ENCODE measurements at places on chromosomes 2 and 18.

- H3K4me3 ChIP-seq: no peak overlapping the region
- no peak overlapping the region for H3K27ac ChIP-seq
- DNase-seq: no peak
Measured at GRCh38 chr18:36265015-36265414, 32.5 kb upstream of the FHOD3 start.

DNA sequence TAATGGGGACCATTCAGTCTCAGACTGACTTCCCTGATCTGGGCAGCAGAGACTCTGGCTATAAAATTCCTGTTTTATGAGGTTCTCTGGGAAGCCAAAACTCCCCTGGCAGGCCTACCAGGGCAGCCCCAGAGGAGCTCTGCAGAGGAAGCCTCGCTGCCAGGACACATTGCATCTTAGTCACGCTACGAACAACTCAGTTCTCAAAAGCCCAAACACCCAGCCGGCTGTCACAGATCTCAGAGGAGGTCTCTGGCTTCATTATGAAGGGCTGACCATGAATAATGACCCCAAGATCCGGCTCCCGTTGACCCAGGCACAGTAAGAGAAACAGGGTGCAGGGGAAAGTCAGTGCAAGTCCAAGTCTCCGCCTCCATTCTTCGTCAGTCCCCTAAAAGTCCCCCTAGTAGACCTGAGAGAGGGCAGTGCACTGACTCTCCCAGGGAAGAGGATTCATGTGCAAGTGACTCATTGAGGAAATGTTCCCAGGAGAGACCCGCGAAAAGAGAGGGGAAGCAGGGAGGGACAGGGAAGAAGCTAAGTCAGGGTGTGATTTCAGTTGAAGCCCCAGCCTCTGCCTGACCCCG is 212.3 kb downstream of the CYP26B1 start:
- H3K27ac ChIP-seq: peak overlapping the region; percentile 49
- no peaks in the 10 kb centered on the region for H3K36me3 ChIP-seq
- no peak overlapping the region for H3K4me3 ChIP-seq
- DNase-seq: no peak

DNA sequence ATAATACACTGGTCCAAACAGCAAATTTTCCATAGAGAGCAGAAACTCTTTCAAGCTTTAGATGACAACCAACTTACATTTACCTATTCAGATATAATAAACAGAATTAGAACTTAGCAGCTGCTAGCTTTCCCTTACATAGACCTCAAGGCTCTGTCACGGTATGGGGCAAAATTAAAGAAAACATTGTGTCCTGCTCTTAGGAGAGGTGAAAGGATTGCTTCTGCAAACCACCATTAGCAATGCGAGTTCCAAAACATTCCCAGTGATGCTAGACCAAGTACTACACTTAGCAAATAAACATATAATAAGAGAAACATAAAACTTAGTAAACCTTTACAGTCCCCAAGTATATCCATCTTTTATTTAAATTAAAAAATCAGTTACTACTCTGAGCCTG is 183.3 kb downstream of the CAMKMT start:
- H3K27me3 ChIP-seq: no peaks in the 10 kb centered on the region
- H3K36me3 ChIP-seq: peaks cover 4% of the 10 kb centered on the region
- no peak for DNase-seq
- no peak overlapping the region for H3K4me3 ChIP-seq
- H3K27ac ChIP-seq: no peak overlapping the region

GRCh38 chr2:109138449-109138848 is 9.4 kb downstream of the SH3RF3 start:
- H3K4me3 ChIP-seq: no peak overlapping the region
- no peak overlapping the region for H3K27ac ChIP-seq
- H3K4me1 ChIP-seq: peaks cover 14% of the 10 kb centered on the region

GRCh38 chr2:18242716-18243115 is 317.7 kb downstream of the RDH14 start:
- H3K27me3 ChIP-seq: no peaks in the 10 kb centered on the region
- H3K27ac ChIP-seq: no peak overlapping the region
- no peak for DNase-seq
- peaks cover 2% of the 10 kb centered on the region for H3K4me1 ChIP-seq

DNA sequence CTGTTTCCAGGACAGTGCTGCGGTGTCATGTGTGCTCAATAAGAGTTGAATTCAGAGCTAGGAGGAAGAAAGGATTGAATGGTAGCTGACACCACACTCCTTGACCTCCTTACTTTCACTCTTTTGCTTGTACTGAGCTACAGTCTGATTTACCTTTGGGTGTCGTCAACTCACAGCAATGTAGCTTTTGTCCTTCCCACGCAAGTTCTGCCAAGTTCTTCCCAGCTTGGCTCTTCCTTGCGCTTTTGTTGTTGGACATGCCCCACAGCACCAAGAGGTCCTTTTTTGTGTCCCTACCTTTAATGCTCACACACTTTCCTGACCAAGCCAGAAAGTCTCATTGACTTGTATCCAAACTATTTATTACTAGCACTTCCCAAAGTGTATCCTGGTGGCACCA is 38.3 kb upstream of the ITGB6 start:
- H3K27me3 ChIP-seq: peaks cover 3% of the 10 kb centered on the region
- peaks cover 9% of the 10 kb centered on the region for H3K4me1 ChIP-seq
- no peaks in the 10 kb centered on the region for H3K36me3 ChIP-seq

GRCh38 chr2:58976375-58977071 is 735.4 kb upstream of the FANCL start:
- peaks cover 18% of the 10 kb centered on the region for H3K4me1 ChIP-seq
- no peaks in the 10 kb centered on the region for H3K27me3 ChIP-seq
- H3K4me3 ChIP-seq: no peak overlapping the region
- no peak for DNase-seq

- DNase-seq: no peak
- peak overlapping the region; percentile 19 for H3K27ac ChIP-seq
- no peaks in the 10 kb centered on the region for H3K27me3 ChIP-seq
- H3K4me1 ChIP-seq: no peaks in the 10 kb centered on the region
- H3K36me3 ChIP-seq: peaks cover 49% of the 10 kb centered on the region
- H3K4me3 ChIP-seq: no peak overlapping the region
Measured at GRCh38 chr18:58983260-58984155, 118.8 kb downstream of the ZNF532 start.

- peaks cover 5% of the 10 kb centered on the region for H3K4me1 ChIP-seq
- H3K27me3 ChIP-seq: no peaks in the 10 kb centered on the region
- no peaks in the 10 kb centered on the region for H3K36me3 ChIP-seq
- H3K4me3 ChIP-seq: no peak overlapping the region
Measured at GRCh38 chr2:77005522-77005921, 516.7 kb downstream of the LRRTM4 start.

GRCh38 chr2:241053576-241054251 is 48.4 kb downstream of the MTERF4 start:
- no peaks in the 10 kb centered on the region for H3K4me1 ChIP-seq
- no peak overlapping the region for H3K4me3 ChIP-seq

- H3K4me1 ChIP-seq: peaks cover 22% of the 10 kb centered on the region
- peaks cover 10% of the 10 kb centered on the region for H3K27me3 ChIP-seq
- peak overlapping the region; percentile 72 for H3K4me3 ChIP-seq
- DNase-seq: no peak
- H3K36me3 ChIP-seq: peaks cover 5% of the 10 kb centered on the region
Measured at GRCh38 chr2:237689336-237690131, 62.1 kb downstream of the LRRFIP1 start.

DNA sequence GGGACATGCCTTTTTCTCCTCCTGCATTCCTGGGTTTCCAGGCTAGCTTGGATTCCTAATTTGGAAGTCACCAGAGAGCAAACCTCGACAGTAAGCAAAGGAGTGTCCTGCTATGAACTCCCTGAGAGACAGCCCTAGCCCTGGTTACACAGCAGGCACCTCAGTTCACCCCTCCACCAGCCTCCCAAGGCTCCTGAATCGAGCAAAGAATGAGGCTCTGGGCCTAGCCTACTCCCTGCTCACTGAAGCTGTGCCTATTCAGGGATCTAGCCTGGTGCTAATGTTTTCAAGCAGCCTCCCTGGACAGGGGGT is 66.7 kb upstream of the RMDN2 start:
- peaks cover 3% of the 10 kb centered on the region for H3K27me3 ChIP-seq
- H3K36me3 ChIP-seq: peaks cover 3% of the 10 kb centered on the region
- peak overlapping the region; percentile 60 for H3K27ac ChIP-seq

GRCh38 chr2:5696945-5697521 is 4.8 kb downstream of the SOX11 start:
- H3K4me3 ChIP-seq: peak overlapping the region; percentile 83
- H3K27ac ChIP-seq: peak overlapping the region; percentile 59
- peaks cover 44% of the 10 kb centered on the region for H3K4me1 ChIP-seq
- H3K27me3 ChIP-seq: no peaks in the 10 kb centered on the region
- DNase-seq: peak; percentile 39

DNA sequence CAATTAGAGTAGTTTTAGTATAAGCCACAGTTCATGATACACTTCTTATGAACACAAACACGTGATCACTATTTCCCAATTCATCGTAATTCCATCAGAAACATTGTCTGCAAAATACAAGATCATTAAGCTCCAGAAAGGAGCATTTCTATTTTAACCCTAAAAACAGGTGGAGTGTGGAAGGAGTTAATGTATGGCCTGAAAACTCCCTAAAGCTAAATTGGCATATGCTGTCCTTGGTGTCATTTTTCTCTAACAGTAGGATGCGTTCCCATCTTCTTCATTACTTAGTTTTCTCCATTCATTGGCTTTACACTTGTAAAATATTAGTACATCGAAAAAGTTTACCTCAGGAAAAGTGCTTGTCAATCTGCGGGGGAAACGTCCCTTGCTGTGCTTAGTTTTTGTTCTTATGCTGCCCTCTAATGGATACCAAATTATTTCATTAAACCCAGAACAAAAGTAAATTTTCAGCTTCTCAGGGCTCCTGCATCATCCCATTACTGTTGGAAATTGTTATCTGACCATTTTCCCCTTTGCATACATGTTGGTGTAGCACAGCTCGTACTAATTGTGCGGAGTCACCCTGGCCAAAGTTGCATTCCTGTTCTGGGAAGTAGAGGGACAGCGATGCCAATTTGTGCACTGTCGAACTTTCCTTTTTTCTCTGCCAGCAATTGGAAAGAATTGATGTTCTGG is 153.4 kb downstream of the GPD2 start:
- H3K4me1 ChIP-seq: peaks cover 38% of the 10 kb centered on the region
- no peak overlapping the region for H3K27ac ChIP-seq
- H3K36me3 ChIP-seq: no peaks in the 10 kb centered on the region
- H3K27me3 ChIP-seq: no peaks in the 10 kb centered on the region

GRCh38 chr18:48543228-48543627 is 4.4 kb downstream of the CTIF start:
- no peaks in the 10 kb centered on the region for H3K36me3 ChIP-seq
- H3K27ac ChIP-seq: peak overlapping the region; percentile 10
- H3K27me3 ChIP-seq: peaks cover 29% of the 10 kb centered on the region

GRCh38 chr2:218829868-218830451 is 1.6 kb downstream of the PRKAG3 start:
- no peak for DNase-seq
- no peaks in the 10 kb centered on the region for H3K36me3 ChIP-seq
- no peak overlapping the region for H3K4me3 ChIP-seq
- H3K27ac ChIP-seq: no peak overlapping the region
- H3K27me3 ChIP-seq: peaks cover 43% of the 10 kb centered on the region

- H3K4me1 ChIP-seq: peaks cover 4% of the 10 kb centered on the region
- no peak overlapping the region for H3K27ac ChIP-seq
- DNase-seq: no peak
- H3K4me3 ChIP-seq: no peak overlapping the region
Measured at GRCh38 chr2:56335101-56335500, 151.3 kb downstream of the CCDC85A start.

DNA sequence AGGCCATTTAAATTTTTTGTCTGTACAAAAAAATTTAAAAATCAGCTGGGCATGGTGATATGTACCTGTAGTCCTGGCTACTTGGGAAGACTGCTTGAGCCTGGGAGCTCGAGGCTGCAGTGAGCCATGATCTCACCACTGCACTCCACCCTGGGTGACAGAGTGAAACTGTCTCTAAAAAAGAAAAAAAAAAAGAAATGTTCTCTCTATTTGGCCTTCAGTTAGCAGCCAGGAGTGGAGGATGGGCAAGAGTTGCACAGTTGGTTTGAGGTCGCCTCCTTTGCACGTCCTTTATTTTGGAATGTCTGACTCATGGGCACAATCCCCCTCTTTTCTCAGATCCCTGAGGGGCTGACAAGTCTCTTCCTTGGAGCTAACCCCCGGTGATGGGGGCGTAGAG is 26.3 kb downstream of the ITM2C start:
- no peak overlapping the region for H3K27ac ChIP-seq
- no peak for DNase-seq
- peaks cover 2% of the 10 kb centered on the region for H3K4me1 ChIP-seq

DNA sequence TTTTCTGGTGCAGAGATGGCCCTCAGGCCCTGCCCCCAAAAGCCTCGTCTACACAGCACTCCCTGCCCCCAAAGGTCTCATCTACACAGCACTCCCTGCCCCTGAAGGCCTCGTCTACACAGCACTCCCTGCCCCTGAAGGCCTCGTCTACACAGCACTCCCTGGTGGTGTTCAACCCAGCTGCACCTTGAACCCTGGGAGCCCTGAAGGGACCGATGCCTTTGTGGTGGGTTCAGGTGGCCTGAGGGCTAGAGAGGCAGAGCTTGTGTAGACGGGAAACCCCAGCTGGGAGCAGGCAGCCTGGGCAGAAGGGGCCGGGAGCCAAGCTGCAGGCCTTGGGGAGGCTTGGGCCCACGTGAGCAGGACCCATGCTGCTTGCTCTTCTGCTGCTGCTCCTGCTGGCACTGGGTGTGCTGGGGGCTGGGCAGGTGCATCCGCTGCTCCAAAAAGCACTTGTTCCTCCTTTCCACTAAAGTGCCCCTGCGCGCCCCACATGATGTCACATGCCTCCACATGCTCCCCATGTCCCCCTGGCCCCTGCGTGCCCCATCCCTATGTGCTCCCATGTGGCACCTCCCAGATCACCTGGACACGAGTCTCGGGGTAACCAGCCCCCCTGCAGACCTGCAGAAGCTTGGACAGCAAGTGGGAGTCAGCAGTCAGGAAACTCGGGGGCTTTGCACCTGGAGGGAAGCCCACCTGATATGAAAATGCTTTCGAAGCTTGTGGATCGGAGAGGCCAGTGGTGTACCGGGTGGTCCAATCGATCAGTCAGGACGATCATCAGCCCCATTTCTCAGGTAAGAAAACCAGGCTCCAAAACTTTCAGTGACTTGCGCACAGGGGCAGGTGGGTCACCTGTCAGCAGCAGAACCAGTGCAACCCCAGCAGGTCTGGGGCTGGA is 94.9 kb upstream of the CTDP1 start:
- H3K36me3 ChIP-seq: no peaks in the 10 kb centered on the region
- no peak overlapping the region for H3K4me3 ChIP-seq
- H3K4me1 ChIP-seq: no peaks in the 10 kb centered on the region
- no peak overlapping the region for H3K27ac ChIP-seq

DNA sequence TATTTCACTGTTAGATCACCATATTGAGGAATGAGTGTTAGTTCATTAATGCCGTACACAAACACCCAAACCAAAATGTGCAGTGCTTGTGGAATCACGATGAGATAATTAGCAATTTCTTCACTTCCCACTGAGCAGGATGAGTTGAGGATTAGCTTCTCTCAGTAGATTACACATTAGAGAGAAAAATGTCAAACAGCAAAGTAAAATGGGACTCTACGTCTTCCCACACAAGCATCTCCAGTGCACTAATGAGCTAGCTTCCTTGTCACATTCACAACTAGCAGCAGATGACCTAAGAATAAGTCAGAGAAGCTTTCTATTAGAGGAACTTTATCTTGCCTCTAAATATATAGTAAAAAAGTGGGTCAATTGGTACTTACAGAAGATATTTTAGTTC is 926.9 kb downstream of the TSN start:
- no peak overlapping the region for H3K4me3 ChIP-seq
- no peak overlapping the region for H3K27ac ChIP-seq
- no peak for DNase-seq
- no peaks in the 10 kb centered on the region for H3K36me3 ChIP-seq
- no peaks in the 10 kb centered on the region for H3K4me1 ChIP-seq
